B cell (primary cell): ENCODE measurements at places on chromosomes 5 and 9.

DNA sequence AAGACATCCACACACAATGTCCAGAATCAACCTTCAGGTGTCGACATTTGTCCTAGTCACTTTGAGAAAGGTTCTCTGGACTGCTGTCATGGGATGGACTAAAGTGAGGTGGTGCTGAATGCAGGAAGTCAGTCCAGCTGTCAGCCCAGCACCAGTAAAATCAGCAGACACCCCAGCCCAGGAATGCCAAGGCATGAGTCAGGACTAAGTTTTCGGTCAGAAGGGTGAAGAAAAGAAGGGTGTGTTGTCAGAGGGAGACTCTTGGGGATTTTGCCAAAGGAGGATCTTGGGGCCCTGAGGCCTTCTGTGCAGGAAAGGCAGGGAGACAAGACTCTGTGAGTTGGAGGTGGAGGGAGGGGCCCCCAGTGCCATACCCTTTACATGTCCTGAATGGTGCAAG lies 69.0 kb upstream of the XPA start:
- no peak for DNase-seq

DNA sequence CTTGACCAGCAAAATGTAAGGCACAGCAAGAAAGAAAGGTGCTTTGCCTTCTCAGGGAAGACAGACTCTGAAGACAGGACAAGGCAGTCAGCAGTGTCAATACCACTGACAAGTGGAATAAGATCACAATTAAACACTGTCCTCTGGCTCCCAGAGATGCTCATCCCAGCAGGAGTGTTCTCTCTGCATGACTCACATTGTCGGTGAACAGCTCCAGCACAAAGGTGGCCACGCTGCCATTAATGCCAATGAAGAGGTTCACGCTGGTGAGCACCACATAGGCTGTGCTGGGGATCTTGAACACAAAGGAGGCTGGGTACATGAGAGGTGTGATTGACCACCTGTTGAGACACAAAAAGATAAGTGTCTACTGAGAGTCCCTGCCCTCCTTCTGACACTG lies 31.9 kb downstream of the NIPSNAP3B start:
- DNase-seq, result no peak

- no peak for DNase-seq
These were observed 33.5 kb downstream of the ABLIM3 start for GRCh38 chr5:149174847-149175234.

DNA sequence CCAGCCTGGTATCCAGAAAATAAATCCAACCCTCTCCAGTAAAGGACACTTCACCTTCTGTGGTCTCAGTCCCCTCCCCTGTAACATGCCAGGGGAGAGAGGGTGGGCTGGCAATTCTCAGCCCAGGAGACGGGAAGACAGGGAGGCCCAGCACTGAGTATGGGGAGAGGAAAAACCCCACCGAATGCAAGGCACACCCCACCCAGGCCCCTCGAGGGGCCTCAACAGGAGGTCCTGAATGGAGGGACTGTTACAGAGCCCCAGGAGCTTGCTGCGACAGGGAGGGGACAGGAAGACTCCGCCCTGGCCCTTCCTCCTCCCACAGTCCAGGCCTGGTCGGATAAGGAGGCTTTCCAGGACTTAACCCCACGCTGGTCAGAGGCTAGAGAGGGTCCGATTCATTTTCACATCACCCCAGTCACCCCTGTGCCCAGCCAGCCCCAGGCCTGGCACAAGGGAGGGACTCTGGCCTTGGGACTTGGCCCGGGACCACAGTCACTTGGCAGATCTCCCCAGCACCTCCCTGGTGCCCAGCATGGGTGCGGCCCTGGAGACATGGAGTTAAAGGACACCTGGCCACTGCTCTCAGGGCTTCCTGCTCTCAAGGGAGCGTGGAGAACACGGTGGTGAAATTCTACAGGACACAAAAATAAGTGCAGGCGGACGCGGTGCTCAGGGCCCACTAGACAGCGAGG lies 44.9 kb upstream of the STXBP1 start:
- no peak for DNase-seq

DNA sequence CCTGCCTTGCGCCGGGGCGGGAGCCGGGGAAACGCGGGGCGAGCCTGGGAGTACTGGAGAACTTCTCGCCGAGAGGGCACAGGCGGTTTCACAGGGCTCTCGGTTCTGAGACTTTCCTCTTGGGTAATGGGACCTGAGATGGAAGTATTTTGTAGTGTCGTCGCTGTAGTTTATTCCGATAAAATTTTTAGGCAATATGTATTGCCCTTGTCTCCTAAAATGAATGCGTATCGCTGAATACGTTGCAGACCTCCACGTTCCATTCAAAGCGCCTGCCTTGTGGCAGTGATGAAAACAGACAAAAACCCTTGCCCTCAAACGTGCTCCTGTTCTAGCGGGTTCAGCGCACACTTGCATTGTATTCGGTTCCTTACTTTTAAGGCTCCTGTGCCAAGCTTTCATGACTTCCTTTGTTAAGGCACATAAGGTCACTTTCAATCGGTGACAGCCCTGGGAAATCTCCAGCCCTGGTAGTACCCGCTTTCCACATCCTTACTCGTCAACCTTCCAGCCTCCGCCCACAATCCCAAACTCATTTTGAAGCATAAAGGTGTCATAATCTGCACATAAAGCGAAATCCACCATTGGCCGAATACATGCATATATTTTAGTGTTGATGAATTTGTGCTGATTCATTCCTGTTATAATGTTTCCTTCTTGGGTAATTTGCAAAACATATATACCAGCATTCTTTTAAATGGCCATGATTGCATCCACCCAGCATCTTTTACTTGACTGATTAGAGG lies 694 bp downstream of the RMI1 start:
- DNase-seq, result no peak

DNA sequence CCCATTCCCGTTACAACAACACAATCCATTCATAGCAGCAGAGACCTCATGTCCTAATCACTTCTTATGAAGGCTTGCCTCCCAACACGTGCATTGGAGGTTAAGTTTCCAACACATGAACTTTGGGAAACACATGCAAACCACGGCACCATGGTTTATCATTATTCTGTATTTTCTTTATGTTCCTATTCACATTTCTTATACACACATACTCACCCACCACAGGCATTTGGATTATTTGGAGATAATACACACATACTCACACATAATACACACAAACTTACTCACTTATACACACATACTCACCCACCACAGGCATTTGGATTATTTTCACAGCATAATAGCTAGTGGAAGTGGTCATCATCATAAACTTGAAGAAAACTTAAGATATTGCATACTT lies 75.6 kb downstream of the C7 start:
- no peak for DNase-seq

- no peak for DNase-seq
These were observed 62.3 kb downstream of the RIGI start for GRCh38 chr9:32463500-32464293.

- no peak for DNase-seq
These were observed 34.2 kb upstream of the GOLGA1 start for GRCh38 chr9:124975131-124975530.

DNA sequence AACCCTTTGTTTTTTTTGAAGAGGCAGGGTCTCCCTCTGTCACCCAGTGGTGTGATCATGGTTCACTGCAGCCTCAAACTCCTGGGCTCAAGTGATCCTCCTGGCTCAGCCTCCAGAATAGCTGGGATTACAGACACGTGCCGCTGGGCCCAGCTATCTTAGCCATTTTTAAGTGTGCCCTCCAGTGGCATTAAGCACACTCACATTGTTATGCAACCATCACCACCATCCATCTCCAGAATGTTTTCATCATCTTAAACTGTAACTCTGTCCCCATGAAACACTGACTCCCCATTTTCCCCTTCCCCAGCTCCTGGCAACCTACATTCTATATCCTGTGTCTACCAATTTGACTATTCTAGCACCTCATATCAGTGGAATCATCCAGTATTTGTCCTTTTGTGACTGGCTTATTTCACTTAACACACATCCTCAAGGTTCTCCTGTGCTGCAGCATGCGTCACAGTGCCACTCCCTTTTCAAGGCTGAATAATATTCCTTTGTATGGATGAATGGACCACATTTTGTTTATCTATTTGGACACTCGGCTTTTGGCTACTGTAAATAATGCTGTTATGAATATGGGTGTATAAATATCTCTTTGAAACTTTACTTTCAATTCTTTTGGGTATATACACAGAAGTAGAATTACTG lies 12.5 kb upstream of the RAPGEF1 start:
- no peak for DNase-seq

DNA sequence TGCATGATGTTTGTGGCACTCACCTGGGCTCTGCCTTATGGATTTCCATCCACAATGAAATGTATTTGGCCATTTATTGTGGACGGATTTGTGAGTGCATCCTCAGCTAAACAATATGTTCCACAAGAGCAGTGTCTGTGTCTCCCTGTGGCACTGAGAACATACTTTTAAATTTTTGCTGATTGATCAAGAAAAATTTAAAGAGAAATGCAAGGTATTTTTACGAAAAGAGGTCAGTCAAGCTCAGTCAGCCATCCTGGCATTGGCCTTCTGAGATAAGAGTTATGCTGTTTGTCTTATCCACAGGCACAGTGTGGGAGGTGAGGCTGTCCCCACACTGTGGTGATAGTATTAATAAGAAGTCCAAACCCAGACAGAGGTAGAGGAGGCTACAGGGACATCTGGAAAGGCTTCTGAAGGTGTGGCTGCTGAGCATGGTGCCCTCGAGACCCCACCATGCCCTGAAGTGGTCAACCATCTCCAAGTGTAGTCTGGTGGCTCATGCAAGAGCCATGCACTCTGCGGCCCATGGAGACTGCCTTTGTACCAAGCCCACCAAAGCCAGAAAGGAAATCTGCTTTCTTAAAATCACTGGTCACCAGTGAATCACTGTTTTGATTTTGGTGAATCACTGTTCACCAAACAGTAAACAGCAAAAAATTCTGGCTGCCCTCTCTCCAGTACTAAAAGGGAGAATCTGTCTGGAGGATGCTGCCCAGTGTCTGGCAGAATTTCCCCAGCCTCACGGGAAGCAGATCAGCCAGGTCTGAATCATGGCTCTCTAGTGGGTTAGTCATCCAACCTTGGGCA lies 28.8 kb downstream of the SPOCK1 start:
- DNase-seq, result no peak

DNA sequence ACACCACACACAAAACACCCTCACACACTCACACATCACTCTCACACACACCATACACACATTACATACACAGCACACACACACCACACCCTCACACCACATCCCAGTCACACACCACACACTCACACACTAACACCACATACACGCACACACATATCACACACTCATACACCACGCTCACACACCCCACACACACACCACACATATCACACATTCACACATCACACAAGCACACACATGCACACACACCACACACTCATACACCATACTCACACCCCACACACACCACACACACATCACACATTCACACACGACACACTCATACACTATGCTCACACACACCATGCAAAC lies 543 bp upstream of the UBE2QL1 start:
- DNase-seq, result no peak

GRCh38 chr5:36177715-36178523 lies 26.0 kb downstream of the SKP2 start:
- DNase-seq, result peak; percentile 11

GRCh38 chr9:86098824-86099700 lies at the start of gene GOLM1:
GOLM1 (minus strand) TSS chr9:86099558; CDS start chr9:86079320, 20,238 bp downstream.
- peak; percentile 27 for DNase-seq

DNA sequence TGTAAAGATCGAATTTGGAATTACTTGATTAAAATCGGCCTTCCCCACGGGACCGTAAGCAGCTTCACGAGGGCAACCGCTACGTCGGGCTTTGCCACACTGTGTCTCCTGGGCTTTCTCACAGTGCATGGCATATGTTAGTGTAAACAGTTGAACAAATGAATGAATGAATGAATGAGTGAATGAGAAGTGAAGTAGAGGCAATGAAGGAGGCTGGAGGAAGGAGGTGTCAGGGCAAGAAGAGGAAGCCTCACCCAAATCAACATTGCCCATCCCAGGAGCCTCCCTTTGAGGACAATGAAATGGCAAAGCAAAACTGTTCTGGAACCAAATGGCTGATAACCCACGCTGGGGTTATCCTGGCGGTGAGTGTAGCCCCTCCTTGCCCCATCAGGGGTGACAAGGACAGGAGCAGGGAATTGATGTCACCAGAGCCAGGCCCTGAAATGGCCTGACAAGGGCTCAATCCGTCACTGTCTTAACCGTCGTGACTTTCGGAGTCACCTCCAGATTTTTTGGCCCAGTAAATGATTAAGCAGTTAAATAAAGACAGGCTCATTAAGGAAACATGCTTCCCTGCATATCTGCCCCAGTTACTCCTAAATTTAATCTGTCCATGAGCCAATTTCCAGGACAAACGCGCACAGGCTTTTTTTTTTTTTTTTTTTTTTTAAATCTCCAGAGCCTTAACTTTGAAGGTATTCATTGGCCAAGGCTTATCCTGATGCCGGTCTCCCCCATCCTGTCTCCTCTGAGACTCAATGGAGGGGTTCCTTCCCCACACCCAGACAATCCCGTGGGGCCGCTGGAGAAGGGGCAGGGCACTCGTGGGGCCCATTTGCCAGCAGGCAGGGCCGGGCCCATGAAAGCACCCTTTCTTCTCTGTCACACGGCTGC lies 88.4 kb upstream of the BOD1 start:
- DNase-seq, result no peak

DNA sequence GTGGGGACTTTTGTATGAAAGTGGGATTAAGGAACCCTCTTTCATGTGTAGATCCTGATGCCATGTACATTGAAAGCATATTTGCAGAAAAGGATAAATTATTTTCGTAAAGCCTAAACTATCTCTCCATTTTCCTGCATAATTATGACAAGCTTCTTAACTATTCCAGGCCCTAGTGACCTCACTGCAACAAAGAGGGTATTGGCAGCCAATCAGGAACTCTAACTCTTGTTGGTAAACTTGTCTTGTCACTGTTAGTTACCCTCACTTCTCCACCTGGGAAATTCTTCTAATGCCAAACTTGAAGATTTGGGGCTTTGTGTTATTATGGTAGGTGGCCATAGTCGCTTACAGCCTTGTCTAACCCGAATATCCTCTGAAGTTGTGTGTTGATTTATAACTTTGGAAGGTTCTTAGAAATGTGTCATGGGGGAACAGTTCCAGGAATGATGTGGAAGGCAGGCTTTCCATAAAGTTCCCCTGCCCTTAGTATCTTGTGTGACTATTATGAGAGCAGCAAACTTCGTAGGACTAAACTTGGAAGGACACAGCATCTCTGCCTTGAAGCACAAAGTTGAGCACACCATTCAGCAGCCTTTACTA lies 52.5 kb downstream of the IQGAP2 start:
- DNase-seq, result no peak

DNA sequence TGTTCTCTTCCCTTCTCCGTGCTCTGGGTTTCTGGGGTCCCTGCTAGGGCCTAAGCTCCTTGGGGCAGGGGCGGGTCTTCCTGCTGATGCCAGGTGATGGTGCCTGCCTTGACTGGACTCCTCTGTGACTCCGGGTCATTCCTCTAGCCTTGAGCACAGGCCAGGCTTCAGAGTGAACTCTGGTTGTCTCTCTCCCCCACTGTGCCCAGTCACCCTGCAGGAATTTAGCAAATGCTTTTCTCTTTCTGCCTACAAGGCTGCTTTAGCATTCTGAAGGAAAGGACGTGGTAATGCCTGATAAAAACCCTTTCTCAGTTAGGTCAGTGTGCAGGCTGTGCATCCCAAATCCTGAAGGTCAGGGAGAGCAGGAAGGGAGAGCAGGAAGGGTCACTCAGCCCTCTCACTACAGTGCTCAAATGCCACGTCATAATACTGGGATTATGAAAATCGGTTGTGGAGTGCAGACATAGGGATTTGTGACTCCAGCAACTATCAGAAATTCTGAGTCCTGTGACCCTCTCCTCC lies 2.7 kb downstream of the CXCL14 start:
- DNase-seq, result no peak
